T1000 (cell line): ENCODE measurements at places on chromosomes 6 and 20.
A peak's percentile ranks its signal among the peaks of the same experiment; 100 is the strongest.

DNA sequence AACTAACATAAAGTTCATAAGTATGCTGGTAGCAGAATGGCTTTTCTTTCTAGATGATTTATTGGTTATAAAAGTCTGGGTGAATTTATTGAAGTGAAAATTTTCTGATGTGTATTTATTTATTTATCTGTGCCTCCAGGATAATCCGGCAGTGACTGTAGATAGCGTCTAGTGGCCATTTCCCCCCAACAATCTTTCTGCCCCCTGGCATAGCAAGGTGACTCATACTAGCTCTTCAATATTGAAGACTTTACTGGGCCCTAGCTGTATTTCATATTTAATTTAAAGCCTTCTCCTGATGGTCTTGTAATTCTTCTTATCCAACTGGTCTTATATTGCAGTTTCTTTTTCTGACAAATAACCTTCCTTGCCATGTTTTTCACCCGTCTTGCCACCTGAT, 154.1 kb upstream of the SGK1 start:
- DNase-seq, result peak; percentile 18

GRCh38 chr20:3706774-3707507, 5.5 kb downstream of the SIGLEC1 start:
- DNase-seq, result no peak

DNA sequence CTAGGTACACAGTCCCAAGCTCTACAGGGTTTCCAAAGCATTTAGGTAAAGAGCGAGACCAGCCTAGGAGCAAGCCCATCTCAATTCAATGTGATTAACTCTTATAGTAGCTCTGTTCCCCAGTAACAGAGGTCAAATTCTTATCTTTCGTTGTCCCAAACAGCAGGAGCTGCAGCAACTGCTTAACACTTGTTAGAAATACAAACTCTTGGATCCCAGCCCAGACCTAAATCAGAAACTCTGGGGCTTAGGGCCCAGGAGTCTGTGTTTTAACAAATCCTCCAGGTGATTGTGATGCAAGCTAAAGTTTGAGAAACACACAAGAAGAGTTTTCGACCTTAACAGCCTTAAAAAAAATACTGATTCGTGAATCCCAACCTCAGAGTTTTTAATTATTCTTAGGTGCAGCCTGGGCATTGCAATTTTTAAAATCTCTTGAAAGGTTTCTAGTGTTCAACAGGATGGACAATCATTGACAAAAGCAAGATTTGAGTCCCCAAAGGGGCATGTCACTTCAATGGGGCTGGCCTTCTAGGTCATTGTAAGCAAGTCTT, 127.4 kb upstream of the HCRTR2 start:
- no peak for DNase-seq

DNA sequence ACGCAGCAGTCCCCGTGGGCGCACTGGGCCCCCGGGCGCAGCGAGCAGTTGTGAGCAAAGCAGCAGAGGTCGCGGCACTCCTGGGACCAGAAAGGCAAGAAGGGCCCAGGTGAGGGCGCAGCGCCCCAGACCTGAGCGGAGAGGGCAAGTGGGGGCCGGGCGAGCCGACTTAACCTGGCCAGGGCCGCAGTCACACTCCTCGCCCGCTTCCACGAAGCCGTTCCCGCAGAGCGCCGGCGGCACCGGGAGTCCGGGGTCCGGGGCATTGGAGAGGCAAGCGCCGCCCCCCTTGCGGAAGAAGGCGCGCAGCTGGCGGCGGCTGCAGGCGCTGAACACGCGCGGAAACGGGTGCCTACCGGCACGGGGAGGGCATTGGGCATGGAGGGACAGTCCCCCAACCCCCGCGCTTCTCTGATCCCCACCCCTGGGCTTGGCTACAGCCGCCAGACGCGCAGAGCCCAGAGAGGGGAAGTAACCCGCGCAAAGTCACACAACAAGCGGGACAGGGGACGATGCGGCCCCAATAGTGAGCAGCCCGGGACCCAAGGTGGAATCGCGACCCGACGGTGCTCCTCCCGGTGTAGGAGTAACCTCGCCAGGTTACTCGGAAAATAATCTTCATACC, 9.2 kb downstream of the ADAM33 start:
- no peak for DNase-seq

GRCh38 chr6:164665328-164665727, 644.1 kb downstream of the C6orf118 start:
- peak; percentile 13 for DNase-seq

GRCh38 chr6:17673543-17674254, 33.0 kb downstream of the NUP153 start:
- no peak for DNase-seq

- no peak for DNase-seq
These were observed 33.0 kb downstream of the TRERF1 start for GRCh38 chr6:42418724-42419123.

GRCh38 chr6:75103431-75103830, 102.4 kb downstream of the COL12A1 start:
- DNase-seq, result no peak

GRCh38 chr20:50565383-50565782, 55.2 kb downstream of the PTPN1 start:
- no peak for DNase-seq

GRCh38 chr6:20746805-20747558, 212.7 kb downstream of the CDKAL1 start:
- DNase-seq, result no peak

GRCh38 chr6:14265049-14266021, 147.8 kb downstream of the CD83 start:
- no peak for DNase-seq
